Endothelial cell (in vitro differentiated cells): ENCODE measurements at places on chromosomes 12 and 14.
A peak's percentile ranks its signal among the peaks of the same experiment; 100 is the strongest.

- no peak for DNase-seq
These were observed 8.7 kb downstream of the HDAC7 start for GRCh38 chr12:47811072-47811396.

- DNase-seq = peak; percentile 75
These were observed 41.6 kb downstream of the UBE3B start for GRCh38 chr12:109518820-109519665.

GRCh38 chr12:107616941-107617340, 68.7 kb upstream of the PWP1 start:
- no peak for DNase-seq

DNA sequence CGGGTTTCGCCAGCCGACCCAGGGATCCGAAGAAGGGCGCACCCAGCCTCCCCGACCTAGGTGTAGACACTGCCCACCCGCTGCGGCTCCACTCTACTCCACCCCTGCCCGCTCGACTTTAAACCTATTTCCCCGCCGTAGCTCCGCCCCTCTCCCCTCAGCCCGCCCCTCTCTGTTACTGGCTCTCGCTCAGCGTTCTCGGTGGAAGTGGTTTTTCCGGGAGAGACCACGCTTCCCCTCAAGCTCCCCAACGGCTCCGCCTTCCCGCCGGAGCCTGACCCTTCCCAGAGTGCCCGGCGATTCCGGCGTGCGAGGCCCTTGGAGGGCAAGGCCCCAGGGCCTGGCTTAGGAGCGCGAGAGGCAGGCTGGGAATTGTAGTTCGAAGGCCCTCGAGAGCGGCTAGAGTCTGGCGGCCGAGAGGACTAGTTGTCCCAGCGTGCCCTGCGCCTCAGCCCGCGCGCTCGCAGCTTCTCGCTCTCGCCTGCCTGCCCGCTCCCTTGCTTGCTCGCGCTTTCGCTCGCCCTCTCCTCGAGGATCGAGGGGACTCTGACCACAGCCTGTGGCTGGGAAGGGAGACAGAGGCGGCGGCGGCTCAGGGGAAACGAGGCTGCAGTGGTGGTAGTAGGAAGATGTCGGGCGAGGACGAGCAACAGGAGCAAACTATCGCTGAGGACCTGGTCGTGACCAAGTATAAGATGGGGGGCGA, at the start of gene PA2G4:
PA2G4 (plus strand) TSS at position 451 of the 706 bp plus-strand sequence; CDS start at position 630, 179 bp downstream.
- DNase-seq = peak; percentile 97

DNA sequence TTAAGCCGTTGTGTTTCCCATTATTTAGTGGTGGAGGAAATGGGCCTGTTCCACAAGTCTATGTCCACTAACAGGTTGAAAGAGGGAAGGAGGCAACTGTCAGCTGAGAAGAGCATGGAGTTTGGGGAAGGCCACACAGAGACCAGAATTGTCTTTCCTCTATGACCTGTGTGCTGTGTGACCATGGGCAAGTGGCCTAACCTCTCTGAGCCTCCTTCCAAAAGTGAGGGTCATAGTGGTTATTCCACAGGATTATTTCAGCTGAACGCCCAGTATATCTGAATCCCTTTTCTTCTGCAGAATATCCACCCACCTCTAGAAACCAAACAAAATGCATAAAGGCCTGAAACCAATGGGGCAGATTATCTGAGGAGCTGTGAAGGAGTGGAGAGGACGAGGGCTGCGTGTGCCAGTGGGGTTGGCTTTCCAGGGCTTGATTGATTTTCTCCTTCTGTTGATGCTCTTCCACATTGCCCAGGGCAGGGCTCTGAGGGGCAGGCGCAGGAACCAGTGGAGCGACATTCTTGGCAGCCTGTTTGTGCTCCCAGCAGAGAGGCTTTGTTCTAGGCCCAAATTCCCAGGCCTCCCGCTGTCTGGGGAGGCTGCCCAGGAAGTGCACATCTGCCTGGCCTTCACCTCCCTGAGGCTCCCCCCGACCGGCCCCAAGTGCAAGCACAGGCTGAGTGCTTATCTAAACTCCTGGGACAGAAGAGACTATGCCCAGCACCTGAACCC, 452.7 kb downstream of the BCL11B start:
- DNase-seq = no peak

DNA sequence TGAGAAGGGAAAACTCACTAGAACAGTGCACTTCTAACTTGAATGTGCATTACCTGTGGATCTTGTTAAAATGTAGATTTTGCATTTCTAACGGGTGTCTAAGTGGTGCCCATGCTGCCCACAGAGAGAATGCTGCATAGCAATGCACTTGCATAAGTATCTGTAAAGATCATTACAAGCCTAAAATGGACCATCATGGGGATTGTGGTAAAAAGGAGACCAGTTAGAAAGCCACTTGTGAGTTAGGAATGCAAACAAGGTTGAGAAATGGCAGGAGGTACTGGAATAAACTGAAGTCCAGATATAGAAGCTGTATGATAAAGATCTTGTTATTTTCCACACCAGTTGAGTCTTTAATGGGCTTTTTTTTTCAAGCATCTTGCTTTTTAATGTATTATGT, 18.8 kb downstream of the AVPR1A start:
- no peak for DNase-seq

DNA sequence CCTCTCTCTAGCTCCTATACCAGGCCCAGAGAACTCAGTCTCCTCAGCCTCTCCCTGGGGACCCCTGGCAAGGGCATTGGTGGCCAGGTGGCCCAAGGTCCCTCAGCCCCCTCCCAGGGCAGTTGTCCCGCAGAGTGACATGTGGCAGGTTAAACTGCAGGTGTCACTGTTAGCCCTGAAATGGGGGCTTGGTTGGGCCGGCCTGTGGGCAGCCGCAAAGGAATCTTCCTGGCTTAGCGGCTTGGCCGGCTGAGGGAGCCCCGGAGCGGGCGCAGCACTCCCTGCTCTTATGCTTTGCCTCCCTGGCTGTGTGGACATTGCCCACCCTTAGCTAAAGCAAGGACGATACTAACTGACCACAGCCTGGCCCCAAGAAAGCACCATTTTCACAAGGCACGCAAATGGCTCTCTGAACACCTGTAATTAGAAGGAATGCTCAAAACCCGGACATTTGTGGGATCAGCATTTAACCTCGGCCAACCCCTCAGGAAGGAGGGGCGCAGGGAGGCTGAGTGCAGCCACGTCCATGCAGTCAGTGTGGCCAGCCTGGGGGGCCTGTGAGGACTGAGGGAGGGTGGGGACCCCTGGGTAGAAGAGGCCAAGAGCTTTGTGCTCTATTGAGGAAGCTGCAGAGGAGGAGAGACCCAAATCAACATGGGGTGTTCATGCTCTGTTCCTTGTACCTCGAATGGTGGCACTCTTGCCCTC, 82.2 kb downstream of the PAPOLA start:
- DNase-seq = peak; percentile 83
